ENCODE measurements at places on chromosomes 13 and 19.

DNA sequence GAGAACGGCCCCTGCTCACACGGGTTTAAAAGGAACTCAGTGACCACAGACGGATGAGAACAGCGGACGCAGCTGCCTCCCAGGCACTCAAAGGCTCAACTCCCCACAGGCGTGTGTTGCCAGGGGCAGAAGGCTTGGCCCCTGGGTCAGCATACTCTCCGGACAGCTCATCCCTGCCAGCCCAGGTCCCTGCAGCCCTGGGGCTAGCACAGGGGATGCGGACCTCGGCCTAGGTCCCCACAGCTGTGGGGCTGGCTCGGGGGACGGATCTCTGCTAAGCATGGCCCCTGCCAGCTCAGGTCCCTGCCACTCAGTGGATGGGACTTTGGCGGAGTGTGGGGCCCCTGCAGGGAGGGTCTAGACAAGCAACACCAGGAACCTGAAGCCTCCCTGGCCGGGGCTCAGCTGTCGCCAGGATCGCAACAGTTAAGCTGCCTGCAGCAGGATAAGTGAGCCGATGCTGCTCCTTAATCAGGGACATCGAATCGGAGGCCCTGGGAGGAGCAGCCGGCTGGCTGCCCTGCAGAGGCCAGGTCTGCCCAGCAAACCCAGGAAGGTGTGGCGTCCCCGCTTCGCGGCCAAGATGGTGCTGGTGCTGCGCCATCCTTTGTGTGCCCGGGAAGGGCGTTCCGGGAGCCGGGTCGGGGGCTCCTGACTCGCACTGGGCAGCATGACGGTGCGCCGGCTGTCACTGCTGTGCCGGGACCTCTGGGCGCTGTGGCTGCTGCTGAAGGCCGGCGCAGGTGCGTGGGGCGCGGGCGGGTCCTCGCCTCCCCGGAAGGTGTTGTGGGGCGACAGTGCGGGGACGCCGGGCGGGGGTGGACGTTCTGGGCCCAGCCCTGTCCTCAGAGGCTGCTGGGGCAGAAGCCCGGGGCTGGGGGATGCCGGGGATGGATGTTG is 32.5 kb downstream of the MCF2L start:
- no peak for DNase-seq

DNA sequence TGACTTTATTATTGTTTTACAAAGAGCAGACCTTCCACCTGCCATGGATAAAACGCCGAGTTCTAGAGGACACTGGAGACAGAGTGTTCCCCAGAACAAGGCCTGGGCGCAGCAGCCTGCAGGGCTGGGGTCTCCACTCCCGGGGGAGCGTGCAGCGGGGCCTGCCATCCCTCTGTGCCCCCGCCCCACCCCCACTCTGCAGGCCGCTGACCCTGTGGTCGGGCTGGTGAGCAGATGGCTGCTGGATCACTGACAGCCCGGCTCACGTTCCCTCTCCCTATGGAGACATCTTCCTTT is 8.6 kb upstream of the PTBP1 start:
- DNase-seq = no peak

GRCh38 chr13:66933994-66934393 is 296.1 kb downstream of the PCDH9 start:
- no peak for DNase-seq

GRCh38 chr13:51721496-51721895 is 82.5 kb downstream of the DHRS12 start:
- peak; percentile 13 for DNase-seq

DNA sequence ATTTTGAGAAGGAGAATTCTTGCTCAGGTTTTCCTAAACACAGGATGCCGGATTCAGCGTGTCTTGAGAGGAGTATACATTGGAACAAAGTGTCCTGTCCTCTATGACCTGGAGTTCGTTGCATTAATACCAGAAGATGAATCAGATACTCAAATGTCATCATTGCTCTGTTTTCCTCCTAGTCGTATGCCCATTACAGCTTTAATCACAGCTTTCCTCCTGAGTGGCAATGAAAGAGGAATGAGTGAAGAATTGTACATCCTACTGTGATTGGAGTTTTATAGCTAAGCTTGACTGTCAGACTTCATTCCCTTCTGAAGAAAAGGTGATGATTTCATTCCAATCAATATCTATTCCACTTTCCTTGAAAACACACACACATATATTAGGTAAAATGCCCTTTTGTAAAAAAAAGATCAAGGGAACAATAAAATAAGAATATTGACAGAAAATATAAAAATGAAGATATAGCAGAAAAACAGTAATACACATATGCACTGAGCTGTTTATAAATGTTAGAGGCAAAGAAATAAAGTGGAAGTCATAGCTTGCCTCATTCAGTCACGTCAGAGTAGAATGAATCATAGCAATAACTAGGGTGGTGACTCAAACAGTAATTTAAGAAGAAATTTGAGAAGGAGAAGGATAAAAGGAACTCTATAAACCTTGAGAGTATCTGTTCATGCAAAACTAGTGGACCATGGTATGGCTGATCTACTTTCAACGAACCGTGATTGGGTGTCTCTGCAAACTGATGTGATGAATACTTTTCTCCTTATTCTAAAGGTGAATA is 501.5 kb downstream of the SUCLA2 start:
- DNase-seq = no peak

DNA sequence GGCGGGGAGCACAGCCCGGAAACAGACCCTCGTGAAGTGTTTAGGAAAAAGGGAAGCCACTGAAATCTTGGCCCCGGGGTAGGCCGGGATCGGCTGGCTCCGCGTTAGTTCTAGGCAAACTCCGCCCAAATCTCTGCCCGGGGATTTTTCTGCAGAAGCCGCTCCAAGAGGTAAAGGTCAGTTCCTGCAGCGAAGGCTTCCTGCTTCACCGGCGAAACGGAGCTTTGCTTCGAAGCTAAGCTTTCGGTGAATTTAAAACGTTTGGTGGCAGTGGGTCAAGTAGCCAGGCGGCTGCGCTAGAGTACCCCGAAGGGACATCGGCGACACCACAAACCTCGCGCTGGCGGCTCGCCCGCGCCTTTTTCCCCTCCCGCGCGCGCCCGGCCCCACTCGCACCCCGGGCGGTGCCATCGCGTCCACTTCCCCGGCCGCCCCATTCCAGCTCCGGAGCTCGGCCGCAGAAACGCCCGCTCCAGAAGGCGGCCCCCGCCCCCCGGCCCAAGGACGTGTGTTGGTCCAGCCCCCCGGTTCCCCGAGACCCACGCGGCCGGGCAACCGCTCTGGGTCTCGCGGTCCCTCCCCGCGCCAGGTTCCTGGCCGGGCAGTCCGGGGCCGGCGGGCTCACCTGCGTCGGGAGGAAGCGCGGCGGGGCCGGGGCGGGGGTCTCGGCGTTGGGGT is 441 bp downstream of the GJB2 start:
- DNase-seq = no peak

Data from cerebellar nuclear complex (tissue), 1 donor.